ENCODE measurements at places on chromosomes 1 and 21. TPM values are rescaled to one million over a fixed set of nuclear protein-coding genes. Genes with fewer than 3 reads are reported as not detected.

The LDLRAD2 gene
- not detected for total RNA-seq

GRCh38 chr21:45997495-45998275, 16.1 kb downstream of the COL6A1 start:
- no peak for DNase-seq

The NFASC gene
- total RNA-seq: 6.0 TPM

DNA sequence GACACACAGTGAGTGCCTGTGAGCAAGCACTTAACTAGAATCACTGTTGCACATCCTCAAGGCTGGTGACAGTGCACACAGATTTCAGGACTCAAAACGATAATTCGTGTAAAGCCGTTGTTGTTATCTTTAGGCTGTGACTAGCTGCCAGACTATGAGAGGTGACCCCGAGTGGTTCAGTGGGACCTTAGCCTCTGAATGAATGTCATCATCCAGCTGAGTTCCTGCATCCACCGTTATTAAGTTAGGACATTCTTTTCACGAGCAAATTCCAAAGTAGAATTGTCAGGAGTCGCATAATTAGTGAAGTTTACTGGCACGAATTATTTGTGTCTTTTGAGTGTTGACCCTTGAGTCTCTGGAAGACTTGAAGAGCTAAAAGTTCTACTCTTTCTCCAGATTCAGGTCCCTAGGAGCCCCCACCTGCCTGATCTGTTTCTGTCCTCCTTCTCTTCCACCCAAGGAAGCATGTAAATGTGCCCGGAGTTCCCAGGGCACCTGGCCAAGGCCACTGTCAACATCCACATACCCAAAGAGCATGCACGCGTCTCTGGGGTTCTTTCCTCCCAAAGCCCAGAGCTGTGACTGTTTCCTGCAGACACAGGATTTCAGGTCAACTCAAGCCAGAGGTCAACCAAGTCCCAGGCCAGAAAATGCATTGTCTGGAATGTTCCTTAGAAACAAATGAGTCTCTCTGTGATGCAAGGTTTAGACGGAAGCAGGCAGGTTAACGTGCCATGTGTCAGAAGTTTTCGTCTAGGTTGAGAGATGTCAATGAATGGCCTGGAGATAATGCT, 207.2 kb downstream of the TOMM20 start:
- no peak for DNase-seq

DNA sequence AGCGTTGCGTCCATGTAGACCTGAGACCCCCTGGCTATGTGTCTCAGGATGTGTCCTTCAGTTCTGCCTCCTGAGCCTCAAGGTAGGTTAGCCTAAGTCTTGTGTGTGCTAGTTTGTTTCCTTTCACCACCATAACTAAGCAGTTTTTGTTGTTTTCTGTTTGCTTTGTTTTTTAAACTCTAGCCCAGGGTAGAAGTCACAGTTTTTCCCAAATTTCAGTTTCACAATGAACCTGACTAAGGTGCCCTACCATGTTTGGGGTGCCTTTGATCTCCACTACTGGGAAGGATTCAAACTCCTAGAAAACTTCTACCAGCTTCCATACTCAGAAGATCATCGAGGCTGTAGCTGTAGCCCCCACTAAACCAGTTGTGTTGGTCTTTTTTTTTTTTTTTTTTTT, 14.8 kb upstream of the SMG7 start:
- DNase-seq: no peak

The F13B gene
- total RNA-seq: not detected

The TRIM67 gene
- total RNA-seq: not detected
